ENCODE measurements at places on chromosomes 16 and 17.
A peak's percentile ranks its signal among the peaks of the same experiment; 100 is the strongest.

GRCh38 chr16:87238361-87238715 lies 78.9 kb downstream of the C16orf95 start:
- no peak for DNase-seq

DNA sequence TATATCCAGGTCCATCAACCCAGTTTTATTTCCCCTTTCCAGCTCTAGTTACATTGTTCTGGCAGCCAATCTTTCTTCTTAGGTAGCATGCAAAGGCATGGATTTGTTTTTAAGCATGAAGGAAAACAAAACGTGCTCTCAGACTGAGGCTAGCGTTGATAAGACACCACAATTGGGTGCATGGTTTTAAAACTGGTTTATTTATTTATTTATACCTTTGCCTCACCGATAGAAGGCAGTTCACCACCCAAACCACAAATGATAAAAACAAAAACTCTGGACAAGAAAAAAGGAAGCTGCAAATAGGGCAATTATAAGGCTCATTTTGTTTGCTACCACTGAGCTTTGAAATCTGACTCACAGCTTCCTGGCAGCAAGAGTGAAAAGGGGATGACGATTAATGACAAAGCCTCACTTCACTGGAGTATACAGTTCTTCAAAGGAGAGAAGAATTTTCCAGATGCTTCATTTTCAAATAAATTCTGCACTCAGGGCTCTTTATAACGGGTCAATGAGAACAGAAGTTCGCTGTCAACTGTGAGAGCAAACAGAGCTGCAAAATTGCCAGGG lies 278.4 kb upstream of the IRX5 start:
- no peak for DNase-seq

DNA sequence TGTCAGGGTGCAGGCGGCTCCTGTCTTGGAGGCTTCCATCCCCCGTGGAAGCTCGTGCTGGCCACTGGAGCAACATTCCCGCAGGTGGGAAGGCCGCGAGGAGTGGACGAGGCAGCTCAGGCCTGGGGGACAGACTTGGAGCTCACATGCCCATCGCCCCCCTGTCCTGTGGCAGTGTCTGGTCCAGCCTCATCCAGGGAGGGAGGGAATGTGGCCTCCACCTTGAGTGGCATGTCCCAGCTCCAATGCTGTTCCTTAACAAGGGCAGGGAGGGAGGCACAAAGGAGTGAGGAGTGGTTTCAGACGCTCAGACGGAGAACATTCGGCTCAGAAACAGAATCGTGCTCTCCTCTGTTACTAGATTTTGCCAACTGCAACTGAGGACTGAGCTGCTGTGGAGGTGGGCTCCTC lies 159.4 kb upstream of the CHMP6 start:
- no peak for DNase-seq

DNA sequence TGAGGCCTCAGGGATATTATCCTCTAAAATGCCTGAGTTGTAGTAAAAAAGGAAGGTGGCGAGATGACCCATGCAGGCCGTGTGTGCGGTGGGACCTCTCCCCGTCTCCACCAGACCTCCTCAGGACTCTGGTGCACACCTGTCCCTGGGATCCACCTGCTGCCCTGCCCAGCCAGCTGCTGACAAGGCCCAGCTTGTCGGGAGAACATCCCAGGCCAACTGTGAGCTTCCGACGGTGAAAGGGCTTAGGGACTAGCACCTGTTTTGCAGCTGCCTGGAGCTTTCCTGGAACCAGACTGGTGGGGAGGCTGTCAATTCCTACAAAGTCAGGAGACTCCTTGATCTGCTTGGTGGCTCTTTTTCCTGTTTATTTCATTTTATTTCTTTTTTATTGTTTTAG lies 11.6 kb downstream of the IL34 start:
- no peak for DNase-seq

DNA sequence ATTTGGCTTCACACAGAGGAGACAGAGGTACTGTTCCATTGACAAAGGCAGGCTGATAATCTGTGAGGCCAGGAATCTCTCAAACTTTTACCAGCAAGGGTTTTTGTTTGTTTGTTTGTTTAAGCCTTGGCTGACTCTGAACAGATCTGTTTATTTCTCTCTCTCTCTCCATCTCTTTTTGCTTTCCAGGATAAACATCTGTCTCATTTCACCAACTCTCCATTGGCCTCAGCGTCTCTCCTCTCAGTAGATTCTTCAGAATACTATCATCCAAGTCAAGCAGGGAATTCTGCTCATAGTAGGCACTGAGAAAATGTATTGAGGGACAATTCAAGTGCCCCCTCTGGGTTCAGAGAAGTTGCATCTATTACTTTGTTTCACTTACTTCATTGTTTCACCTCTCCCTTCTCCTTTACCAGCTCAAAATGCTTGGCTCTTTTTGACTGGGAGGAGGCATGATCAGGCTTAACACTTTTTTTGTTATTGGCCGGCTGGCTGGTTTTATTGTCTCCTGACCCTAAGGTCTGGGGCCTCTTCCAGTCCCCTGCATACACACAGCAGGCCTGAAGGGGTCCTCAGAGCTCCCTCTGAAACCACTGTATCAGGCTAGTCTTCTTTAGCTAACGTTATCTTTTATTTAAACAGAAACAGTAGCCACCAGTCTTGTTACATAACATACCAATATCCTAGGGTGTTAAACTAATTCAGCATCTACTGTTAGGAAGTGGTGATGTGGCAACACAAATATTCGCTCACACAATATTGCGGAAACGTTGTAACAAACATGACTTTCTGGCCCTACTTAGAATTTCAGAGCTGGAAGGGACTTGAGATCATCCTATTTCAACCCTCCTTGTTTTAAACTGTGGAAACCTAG lies 2.0 kb upstream of the YPEL2 start:
- DNase-seq: peak; percentile 72
